ENCODE measurements at places on chromosomes 2 and 18.

- DNase-seq, result no peak
Observed at GRCh38 chr18:9788860-9789259, 80.8 kb downstream of the RAB31 start.

GRCh38 chr2:86368161-86368824 is 30.9 kb upstream of the REEP1 start:
- no peak for DNase-seq

- DNase-seq, result no peak
Observed at GRCh38 chr2:148917431-148917830, 42.4 kb downstream of the KIF5C start.

- DNase-seq, result no peak
Observed at GRCh38 chr2:38446418-38446817, 69.3 kb upstream of the ATL2 start.

- no peak for DNase-seq
Observed at GRCh38 chr2:138531913-138532312, 30.3 kb downstream of the SPOPL start.

DNA sequence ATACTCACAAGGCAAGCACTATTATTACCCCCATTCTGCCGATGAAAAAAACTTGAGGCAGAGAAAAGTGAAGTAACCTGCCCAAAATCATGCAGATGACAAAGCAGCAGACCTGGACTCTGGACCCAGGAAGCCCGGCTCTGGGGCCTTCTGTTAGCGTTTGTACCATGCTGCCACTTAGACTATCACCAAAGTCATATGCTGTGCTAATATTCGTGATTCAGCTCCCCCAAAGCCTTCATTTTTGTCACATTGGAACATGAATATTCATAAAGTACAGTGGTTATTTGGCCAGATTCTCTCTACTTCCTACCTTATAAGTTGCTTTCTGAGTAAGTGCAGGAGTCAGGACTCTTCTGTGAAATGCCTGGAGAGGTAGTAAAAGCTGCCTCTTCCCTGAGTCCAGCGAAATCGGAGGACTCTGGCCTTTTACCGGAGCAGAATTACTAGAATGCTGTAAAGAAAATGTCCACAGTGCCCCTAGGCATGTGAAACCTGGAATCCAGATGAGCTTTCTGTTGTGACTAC is 86.7 kb downstream of the FTCDNL1 start:
- DNase-seq, result no peak

- no peak for DNase-seq
Observed at GRCh38 chr2:113767811-113768460, 11.5 kb upstream of the SLC35F5 start.

- DNase-seq, result no peak
Observed at GRCh38 chr18:42001801-42002200, 46.8 kb downstream of the PIK3C3 start.

- no peak for DNase-seq
Observed at GRCh38 chr2:172826522-172826921, 90.9 kb downstream of the RAPGEF4 start.

GRCh38 chr2:46982351-46983064 is 66.9 kb upstream of the MCFD2 start:
- DNase-seq, result no peak

DNA sequence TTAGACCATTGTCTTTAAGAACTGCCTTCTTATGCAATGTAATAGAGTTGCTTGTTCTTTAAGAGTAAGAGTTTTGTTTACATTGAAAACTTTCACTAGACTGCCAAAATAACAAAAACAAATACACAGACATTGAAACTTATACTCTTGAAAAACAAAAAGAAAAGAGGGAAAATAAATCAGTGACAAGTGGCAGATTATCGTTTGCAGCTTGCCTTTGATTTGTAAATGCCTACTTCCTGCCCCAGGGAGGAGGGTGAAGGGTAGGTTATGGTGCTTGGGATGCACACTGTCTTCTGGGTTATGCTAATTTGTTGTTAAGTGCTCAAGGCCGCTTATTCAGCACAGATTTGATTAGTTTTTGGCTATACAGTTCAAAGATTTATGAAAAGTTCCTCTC is 198.7 kb downstream of the TGIF1 start:
- no peak for DNase-seq

GRCh38 chr2:30366199-30366691 is 80.8 kb upstream of the LCLAT1 start:
- no peak for DNase-seq

GRCh38 chr2:55922291-55922907 is 1.2 kb downstream of the EFEMP1 start:
- DNase-seq, result no peak

DNA sequence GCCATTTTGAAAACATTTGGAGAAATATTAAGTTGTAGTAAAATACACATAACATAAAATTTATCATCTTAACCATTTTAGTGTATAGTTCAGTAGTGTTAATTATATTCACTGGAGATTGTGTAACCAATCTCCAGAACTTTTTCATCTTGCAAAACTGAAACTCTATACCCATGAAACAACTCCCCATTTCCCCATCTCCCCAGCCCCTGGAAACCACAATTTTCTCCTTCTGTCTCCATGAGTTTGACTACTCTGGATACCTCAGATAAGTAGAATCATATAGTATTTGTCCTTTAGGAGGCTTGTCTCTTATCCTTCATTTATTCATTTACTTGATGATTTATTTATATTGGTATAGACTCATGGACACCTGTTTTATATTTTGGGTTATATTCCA is 392.9 kb downstream of the SETBP1 start:
- no peak for DNase-seq

DNA sequence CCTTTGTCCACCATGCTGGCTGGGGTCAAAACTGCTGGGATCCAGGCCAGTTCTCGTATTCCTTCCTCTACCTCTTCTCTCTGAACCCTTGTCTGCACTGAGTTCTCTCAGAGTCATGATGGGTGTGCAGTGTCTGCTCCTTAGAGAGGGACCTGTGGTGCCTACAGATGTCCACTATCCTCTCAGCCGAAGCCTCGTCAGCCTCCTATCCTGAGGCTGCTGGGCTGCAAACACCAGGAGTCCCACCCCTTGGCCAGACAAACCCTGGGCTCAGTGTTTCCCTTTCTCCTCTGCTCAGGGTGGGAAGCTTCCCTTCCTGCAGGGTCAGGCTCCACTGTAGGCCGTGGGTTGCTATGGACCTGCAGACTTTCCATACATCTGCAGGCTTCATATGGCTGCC is 2.3 kb downstream of the INPP5D start:
- no peak for DNase-seq

DNA sequence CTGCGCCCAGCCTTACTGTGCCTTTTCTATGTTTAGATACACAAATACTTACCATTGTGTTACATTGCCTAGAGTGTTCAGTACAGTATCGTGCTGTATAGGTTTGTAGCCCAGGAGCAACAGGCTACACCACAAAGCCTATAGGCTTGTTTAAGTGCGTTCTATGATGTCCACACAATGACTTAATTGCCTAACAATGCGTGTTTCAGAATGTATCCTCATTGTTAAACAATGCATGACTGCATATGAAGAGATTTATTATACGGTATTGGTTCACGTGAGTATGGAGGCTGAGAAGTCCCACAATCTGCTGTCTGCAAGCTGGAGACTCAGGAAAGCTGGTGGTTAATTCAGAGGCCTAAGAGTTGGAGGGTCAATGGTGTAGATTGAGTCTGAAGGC is 46.1 kb upstream of the MGAT4A start:
- no peak for DNase-seq

GRCh38 chr2:97849881-97850528 is 136.6 kb downstream of the ZAP70 start:
- DNase-seq, result no peak

GRCh38 chr2:196995757-196996314 is 69.3 kb upstream of the PGAP1 start:
- DNase-seq, result no peak

GRCh38 chr18:41297740-41298139 is 657.3 kb upstream of the PIK3C3 start:
- no peak for DNase-seq

- DNase-seq, result no peak
Observed at GRCh38 chr2:113342650-113343049, 63.9 kb upstream of the PAX8 start.

DNA sequence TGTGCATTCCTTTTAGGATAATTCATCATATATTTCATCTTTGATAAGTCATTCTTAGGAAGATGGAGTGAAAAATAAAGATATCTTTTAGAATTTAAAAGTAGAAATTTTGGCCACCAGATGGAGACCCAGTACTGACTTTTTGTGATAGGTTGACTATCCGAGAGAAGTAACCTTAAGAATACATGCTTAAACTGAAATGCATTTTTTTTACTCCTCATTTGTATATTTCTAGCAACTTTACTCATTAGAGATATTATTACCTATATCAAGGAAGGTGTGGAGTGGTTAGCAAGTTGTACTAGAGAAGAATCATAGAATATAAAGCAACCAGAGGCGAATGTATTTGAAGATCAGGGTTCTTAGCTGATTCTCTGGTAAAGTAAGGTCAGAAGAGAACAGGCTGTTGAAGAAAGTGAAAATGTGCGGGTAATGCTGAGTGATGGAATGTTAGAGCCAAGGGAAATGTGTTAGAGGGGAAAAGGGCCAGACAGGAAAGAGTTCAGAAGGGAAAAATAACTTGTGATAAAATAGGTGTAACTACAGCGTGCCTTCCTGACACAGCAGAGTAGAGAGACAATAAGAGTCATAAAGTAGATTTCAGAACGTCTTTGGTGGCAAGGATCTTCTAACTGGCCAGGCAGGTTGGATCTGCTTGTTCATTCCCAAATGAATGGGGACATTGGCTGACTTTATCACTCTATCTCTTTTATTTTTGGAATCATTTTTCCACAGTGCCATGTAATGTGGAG is 52.3 kb downstream of the TDRD15 start:
- no peak for DNase-seq

DNA sequence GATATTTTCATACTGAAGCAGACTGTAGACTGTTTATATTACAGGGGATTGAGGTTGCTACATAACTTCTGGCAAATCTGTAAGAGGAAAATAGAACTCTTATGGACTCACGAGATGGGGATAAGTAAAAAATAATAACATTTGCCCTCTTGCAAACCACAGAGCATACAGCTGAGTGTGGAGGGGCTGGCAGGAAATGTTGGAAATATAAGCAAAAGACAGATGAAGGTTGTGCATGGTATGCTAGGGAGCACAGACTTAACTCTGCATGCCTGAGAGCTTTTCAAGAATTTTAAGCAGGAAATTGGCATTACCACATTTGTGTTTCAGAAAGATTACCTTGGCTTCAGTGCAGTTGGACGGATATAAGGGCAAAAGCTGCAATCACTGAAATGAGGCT is 411.1 kb downstream of the RAD51AP2 start:
- no peak for DNase-seq

DNA sequence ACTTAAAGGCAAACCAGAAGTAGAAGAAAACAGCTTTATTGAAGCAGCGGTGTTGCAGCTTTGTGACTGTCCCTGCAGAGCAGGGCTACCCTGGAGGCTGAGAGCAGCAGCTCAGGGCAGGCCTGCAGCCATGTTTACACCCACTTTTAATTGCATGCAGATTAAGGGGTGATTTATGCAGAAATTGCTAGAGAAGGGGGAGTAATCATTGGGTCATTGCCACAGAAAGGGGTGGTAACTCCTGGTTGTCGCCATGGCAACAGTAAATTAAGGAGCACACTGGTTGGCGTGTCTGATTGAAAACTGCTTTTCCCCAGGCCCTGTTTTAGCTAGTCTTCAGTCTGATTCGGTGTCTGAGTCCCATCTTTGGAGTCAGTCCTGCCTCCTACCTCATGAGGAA is 195.4 kb upstream of the HDAC4 start:
- DNase-seq, result no peak
